AG10803 (cell line): ENCODE measurements at places on chromosomes 12 and 14.

GRCh38 chr12:68743356-68743755 lies 2.6 kb upstream of the SLC35E3 start:
- peak; percentile 57 for DNase-seq

GRCh38 chr12:91785655-91786498 lies 359.8 kb downstream of the BTG1 start:
- DNase-seq = no peak

- DNase-seq = no peak
Observed at GRCh38 chr12:77728018-77728417, 102.7 kb upstream of the NAV3 start.

DNA sequence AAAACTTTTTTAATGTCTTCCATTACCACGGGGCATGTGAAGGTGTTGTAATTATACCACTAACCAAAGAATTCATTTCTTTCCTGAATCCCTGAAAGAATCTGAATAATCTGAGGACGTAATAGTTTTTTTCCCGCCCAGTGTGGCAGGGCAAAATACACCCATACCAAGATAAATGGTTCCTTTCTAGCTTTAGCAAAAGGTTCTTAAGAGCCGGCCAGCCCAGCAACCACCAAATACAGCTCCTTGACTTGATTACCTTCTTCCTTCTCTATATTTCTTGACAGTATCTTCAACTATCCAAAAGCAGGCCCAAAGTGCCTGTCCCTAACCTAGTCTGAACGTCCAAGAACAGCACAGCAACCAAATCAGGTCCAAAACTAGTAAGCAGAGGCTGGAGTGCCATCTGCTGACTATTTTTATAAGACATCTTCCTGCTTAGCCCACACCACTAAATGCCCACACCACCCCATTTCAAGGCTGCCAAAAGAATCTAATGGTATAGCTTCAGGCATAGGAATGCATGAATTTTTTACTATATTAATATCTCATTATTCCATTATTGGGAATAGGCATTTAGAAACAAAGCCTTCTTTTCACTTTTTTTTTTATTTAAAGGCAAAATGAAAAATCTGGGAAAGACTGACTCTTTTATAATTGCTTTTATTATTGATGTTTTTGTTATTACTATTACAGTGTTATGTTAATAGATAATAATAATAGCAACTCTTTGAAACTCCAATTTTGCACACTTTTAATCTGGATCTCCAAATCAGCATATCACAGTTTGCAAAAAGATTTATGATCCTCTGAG lies 524.4 kb downstream of the MED13L start:
- peak; percentile 78 for DNase-seq

GRCh38 chr12:131536766-131537165 lies 174.1 kb upstream of the SFSWAP start:
- no peak for DNase-seq

DNA sequence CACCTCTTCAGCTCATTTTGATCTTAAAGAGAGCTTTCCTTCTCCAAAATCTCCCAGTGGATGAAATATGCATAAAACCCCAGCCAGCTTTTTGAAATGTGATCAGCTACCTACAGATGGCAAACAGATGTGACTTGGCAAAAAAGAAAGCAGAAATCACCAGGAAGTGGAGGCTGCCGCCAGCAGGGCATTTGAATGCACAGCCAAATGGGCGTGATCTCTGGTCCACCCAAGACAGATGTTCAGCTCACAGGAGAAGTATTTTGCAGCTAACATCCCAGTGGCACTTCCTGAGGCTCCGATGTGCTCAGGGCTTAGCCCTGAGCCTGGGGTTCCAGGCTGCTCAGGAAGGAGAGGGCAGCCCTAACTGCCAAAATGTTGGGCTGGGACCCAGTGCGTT lies 78.3 kb downstream of the LGMN start:
- DNase-seq = peak; percentile 97

DNA sequence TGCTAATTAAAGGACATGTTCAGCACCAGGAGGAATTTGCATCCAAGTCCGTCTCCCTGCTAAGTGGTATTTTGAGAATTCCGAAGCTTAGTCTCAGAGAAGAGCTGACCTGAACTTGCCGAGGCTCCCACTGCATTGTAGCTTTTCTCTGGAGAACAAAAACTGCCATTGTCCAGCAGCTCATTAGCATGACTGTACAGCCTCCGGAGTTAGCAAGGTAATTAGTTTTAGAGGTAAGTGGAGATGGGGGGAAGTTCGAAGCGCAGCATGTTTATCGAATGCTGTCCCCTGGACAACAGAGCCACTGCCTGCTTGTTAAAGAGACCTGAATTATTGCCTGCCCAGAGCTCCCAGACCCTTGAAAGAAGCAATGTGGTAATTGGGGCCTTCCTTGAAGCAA lies 160.3 kb upstream of the PELI2 start:
- no peak for DNase-seq

GRCh38 chr14:94961386-94962165 lies 191.7 kb upstream of the GSC start:
- DNase-seq = no peak

GRCh38 chr12:29299633-29300032 lies 81.3 kb downstream of the ERGIC2 start:
- no peak for DNase-seq
